ENCODE measurements at places on chromosomes 13 and 19.

DNA sequence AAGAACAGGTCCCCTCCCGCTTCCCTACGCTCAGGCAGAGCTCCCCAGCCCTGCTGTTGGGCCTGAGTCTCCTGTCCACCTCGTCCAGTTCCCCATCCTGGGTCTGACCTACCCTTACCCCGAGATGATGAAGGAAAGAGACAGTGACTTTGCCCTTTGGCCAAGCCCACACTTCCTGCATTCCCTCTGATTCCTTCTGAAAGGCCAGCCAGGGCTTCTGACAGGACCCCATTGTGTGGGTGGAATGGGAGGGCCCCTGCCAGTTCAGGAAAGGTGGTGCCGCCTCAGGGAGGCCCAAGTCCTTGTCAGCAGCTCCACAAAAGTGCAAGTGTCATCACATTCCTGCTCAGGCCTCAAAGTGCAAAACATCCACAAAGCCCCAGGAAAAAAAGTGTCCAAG lies 177.8 kb downstream of the PAN3 start:
- DNase-seq: no peak

- DNase-seq: no peak
Measured at GRCh38 chr13:96741779-96742178, 252.5 kb downstream of the OXGR1 start.

GRCh38 chr13:97515643-97516042 lies 81.7 kb downstream of the RAP2A start:
- no peak for DNase-seq

DNA sequence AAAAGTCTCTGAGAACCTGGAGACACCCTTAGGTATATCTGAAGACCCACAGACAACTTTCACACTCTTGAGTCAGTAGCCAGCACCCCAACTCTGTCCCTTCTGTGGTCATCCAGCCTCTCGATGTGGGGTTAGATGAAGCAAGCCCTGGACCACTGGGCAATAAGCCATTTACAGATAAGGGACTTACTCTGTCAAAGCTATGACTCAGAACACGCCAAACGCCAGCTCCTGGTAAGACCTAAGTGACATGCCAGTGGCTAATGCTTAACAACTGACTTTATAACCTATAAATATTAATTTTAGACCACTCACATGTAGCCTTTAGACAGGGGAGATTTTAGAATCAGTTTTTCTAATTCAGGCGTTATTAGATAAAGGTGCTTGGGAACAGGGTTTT lies 85.7 kb downstream of the SHISA2 start:
- DNase-seq: no peak

- no peak for DNase-seq
Measured at GRCh38 chr13:73844986-73845385, 289.2 kb downstream of the KLF12 start.

- no peak for DNase-seq
Measured at GRCh38 chr13:37194428-37194861, 89.0 kb upstream of the CSNK1A1L start.

GRCh38 chr13:66926200-66926850 lies 303.8 kb downstream of the PCDH9 start:
- no peak for DNase-seq

GRCh38 chr13:20721454-20722357 lies 18.2 kb downstream of the IL17D start:
- peak; percentile 22 for DNase-seq

GRCh38 chr19:35116072-35116801 lies 614 bp downstream of the FXYD3 start:
- DNase-seq: no peak

Measured in NCI-H510A treated with DMSO at 0.1 percent for 48 hours (cell line).